Activated T-helper 1 cell treated with anti-CD3 and anti-CD28 coated beads, Interleukin-2, amount 50 U/mL, for 16 hours (primary cell): ENCODE measurements at places on chromosomes 2 and 18.

DNA sequence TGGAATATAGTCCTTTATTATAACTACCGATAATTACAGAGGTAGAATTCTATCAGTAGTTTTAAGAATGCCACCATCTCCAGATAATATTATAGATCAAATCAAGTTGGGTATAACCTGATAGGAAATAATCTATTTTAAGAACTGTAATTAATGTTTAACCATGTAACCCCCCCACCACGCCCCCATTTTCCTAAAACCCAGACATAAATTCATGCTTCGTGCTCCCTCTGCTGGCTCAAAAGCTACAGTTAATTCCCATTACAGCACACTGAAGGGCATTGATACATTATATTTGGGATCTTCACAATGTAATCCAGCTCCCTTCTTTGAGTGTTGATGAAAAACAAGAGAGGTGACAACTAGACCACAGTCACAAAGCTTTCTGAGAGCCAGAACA is 228.0 kb upstream of the SMAD7 start:
- DNase-seq: no peak

- no peak for DNase-seq
These were observed 416.3 kb downstream of the LRP1B start for GRCh38 chr2:141714496-141714895.

DNA sequence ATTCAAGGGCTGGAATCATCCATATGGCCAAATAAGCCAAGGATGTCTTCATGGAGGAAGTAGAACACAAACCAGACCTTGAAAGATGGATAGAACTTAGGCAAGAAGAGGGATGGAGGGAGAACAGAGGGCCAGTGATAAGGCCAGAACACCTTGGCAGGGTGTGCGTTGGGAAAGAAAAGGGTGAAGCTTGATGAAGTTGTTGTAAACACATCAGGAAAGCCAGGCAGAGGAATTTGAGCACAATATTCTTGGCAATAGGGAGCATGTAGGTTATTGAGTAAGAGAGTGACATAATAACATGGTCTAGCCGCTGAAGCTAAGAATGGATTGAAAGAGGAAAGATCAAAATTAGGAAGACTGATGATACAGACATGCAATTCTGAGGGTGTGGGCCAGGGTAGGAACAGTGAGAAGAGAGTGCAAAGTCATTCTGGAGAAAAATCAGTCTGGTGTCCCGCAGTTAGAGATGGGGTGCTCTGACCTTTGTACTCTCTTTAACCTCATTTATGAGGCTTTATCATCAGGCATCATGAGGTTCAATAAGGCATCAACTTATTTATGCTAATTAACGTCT is 41.0 kb downstream of the SLC14A2 start:
- DNase-seq: no peak

- no peak for DNase-seq
These were observed 680.7 kb downstream of the NR4A2 start for GRCh38 chr2:155651851-155652250.

DNA sequence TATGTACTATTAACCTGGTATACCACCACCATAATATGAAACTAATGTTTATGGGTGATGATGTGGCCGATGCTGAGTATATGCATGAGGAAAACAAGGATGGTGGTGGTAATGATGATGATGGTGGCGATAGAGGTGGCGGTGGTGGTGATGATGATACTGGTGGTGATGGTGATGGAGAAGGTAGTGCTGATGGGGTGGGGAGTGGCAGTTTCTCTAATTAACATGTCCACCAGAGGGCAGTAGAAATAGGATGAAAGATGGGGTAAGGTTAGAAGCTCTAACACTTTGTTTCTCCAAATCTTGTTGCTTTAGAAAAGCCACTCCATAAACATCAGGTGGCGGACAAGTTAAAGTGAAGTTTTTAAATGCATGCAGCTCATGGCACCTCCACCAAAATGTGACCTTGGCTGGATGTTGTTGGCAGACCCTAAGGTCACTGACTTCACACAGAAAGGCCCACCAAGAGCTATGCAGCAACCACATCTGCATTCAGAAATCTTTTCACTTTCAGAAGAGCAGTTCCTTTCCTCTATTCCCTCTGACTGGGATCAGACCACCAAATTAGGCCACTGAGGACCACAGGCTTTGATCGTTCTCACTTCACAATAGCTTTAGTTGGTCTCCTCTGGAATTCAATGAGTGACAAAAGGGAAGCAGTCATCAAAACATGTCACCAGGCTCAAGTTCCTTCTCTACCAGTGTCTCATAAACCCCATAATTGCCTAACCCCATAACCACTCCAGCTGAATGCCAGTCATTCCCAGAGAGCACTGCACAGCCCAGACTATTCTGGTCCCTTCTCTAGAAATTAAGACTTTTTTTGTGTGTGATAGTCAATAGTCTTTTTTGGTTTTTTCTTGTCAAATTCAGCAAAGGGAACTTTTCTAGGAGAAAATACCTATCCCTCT is 7.5 kb upstream of the BCL11A start:
- DNase-seq: no peak

DNA sequence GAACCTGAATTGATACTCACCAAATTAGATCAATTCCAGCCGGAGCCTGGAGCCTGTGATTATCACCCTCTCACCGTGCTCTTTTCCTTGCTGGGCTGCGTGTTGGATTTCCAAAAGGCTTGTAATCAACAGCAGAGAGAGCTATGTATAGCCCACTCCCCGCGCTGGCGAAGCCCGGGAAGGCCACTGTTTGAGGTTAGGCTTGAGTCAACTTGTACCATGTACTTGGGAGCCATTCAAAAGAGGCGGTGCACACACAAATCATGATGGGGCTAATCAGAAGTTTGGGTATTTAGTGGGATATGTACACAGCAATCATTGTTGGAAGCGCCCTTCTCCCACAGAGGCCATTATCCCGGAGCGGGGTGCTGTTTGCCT is 151.6 kb downstream of the GLI2 start:
- DNase-seq: no peak

GRCh38 chr18:49690312-49690711 is 123.0 kb downstream of the ACAA2 start:
- DNase-seq: no peak

DNA sequence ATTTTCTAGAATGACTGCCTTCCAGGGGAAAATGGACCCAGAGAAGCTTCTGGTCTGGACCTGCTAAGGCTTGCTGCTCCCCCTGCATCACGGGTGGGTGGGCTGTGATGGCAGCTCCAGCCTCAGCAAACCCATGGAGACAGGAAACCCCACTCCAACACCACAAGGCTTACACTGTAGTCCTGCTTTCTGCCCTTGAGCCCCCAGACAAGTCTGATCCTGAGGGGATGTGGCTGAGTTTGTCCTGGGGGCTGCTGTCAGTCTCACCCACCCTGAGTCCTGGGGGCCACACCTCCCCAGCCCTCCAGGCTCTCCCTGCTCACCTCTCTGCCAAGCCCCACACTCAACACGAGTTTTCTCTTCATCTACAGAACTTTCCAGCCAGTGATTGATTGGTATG is 279.4 kb downstream of the EIPR1 start:
- no peak for DNase-seq

DNA sequence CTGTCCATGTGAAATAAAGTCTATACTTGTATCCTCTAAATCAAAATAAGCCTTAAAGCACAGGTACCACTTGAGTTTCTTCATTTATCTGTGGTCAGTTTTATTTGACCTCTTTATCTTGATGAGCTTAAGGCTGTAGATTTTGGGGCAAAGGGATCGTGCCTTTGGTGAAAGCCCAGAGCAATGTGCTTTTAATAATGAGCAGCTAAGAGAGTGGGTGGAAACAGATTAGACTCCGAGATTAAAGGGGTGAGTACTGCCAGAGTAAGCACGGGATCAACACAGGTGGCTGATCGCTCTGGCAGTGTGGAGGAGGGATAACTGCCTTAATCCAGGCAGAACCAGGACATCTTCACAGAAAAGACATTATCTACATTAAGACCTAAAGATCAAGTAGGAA is 280.4 kb downstream of the TDRD15 start:
- DNase-seq: no peak

GRCh38 chr18:45274026-45274425 is 341.2 kb upstream of the SLC14A2 start:
- no peak for DNase-seq

DNA sequence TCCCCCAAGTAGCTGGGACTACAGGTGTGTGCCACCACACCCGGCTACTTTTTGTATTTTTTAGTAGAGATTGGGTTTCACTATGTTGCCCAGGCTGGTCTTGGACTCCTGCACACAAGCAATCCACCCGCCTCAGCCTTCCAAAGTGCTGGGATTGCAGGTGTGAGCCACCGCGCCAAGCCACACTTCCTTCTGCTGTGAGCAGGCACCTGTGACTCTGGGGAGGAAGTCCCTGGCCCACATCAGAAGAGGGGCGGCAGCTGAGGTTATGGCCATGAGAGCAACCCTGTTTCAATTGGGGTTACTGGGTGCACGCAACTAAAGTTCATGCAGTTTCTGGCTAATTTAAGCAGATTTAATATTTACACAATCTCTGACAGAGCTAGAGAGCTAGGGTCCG is 91.0 kb downstream of the PLB1 start:
- peak; percentile 33 for DNase-seq

- no peak for DNase-seq
These were observed 8.3 kb upstream of the TGFA start for GRCh38 chr2:70561893-70562292.

DNA sequence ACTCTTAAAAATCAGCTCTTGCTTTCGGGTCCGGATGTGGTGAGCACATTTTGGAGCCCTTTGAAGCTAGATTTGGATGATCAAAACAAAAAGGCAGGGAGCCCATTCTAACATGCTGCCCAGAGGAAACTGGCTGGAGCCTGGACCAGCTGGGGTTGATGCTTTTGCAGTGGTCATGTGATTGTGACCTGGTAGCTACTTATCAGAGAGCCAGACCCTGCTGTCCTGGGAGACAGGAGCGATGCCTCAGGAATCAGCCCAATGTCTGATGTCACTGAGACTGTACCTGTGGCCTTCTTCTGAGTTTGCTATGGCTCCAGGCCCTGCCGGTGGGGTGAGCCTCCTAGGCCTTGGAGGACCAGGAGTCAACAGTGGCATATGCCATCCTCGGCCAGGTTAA is 18.7 kb upstream of the SCLY start:
- DNase-seq: no peak

- DNase-seq: no peak
These were observed 7.8 kb upstream of the GIGYF2 start for GRCh38 chr2:232689152-232689910.

DNA sequence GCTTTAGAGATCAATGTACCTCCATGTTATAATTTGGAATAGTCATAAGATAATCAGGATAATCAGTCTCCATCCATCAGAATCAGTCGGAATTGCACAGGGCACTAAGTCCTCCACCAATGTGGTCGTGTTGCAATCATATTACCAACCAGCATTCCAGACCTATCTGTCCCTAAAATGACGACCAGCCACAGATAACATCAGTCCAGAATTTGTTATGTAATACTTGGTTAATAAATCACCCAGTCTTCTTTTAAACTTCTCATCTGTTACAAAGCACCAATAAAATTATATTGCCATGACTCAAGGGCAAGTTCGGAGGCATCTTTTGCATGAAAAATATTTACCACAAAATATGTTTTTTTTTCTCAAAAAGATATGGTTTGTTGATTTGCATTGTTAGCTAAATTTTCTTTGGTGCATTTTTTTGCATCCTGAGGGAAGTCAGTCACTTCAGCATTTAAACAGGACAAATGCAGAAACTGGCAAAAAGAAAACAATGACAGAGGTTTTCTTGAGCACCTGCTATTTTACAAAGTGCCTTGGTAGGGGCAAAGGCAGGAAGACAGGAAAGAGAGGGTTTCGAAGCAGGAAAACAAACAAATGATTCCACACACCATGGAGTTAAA is 29.3 kb downstream of the PIEZO2 start:
- no peak for DNase-seq

- DNase-seq: no peak
These were observed 132.1 kb downstream of the GBX2 start for GRCh38 chr2:236036045-236036444.

- DNase-seq: no peak
These were observed 90.3 kb downstream of the MAPRE2 start for GRCh38 chr18:35131387-35132020.

DNA sequence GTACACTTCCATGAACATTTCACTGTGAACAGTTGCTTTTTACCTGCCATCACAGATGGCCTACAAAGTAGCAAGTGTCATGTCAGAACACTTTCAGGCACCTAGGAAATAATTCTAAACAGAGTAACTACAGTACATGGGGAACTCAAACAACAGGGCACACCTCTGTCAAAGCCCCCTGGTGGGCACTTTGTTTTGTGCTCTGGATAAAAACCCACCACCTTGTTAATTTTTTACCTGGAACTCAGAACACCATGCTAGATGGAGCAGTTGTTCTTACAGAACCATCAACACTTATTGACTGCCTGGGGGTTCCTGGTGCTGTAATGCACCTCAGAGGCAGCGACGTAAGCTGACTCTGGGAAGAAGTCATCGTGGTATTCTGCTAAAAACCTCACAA is 2.3 kb downstream of the MSL3B start:
- no peak for DNase-seq

DNA sequence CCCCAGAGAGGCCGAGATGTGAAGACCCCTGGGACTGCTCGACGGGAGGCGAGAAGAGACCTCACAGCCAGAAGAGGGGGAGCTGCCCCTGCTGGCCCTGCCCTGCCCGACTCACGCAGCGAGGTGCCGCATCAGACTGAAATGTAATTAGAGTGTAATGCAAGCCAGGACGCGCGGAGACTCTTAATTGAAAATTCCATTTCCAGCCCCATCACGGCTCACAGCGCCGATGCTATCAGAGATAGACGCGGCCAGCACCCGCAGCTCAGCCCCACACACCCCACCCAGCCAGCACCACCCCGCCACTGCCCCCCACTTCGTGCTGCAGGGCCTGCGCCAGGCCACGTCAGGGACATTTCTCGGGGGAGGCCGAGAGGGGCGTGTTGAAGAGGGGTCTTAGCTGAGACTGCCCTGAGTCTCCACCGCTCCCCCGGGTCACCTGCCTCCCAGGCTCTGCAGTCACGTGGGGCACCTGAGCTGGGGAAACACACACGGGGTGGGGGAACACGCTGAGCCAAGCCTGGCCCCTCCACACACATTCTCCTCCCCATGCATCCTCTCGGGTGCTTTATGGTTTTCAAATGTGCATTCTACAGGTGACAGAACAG is 78.1 kb downstream of the TEX51 start:
- no peak for DNase-seq

DNA sequence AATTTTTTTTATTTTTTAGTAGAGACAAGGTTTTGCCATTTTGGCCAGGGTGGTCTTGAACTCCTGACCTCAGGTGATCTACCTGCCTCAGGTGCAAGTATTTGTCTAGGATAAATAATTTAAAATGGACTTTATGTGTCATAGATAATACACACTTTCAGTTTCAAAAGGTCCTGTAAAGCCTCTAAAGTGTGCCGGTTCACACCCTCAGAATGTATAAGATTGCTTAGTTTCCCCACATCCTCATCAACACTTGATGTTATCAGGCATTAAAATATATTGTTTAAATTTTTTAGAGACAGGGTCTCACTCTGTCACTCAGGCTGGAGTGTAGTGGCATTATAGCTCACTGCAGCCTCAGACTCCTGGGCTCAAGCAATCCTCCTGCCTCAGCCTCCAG is 170.5 kb downstream of the ANKRD44 start:
- no peak for DNase-seq
